Esophagus squamous epithelium (tissue), 5 donors: ENCODE measurements at places on chromosomes 16 and 17. TPM values are rescaled to one million over a fixed set of nuclear protein-coding genes. Genes with fewer than 3 reads are reported as not detected.
A peak's percentile ranks its signal among the peaks of the same experiment; 100 is the strongest.

Gene ZFP3
- total RNA-seq: 1.4 TPM

Gene GDPD3
- total RNA-seq: 41.2 TPM

Gene AATK
- total RNA-seq: not detected

Gene PRAC2
- not detected for total RNA-seq

Gene HASPIN
- 1.5 TPM for total RNA-seq

Gene GJC1
- 1.2 TPM for total RNA-seq

Gene VTN
- total RNA-seq: not detected

Gene KRTAP3-2
- total RNA-seq: not detected

Gene TP53TG3B
- not detected for total RNA-seq

Gene MARCHF10
- not detected for total RNA-seq

Gene CMTM2
- not detected for total RNA-seq

GRCh38 chr16:27595475-27595874 is 45.5 kb downstream of the KATNIP start:
- no peak for DNase-seq
- no peak overlapping the region for H3K4me3 ChIP-seq
- H3K27ac ChIP-seq: no peak overlapping the region
- no peaks in the 10 kb centered on the region for H3K27me3 ChIP-seq
- no peaks in the 10 kb centered on the region for H3K36me3 ChIP-seq
- H3K4me1 ChIP-seq: no peaks in the 10 kb centered on the region

- H3K27ac ChIP-seq: no peak overlapping the region
- H3K27me3 ChIP-seq: no peaks in the 10 kb centered on the region
- H3K36me3 ChIP-seq: no peaks in the 10 kb centered on the region
- H3K4me1 ChIP-seq: no peaks in the 10 kb centered on the region
Observed at GRCh38 chr17:8338753-8339140, 893 bp upstream of the ODF4 start.

GRCh38 chr17:53628011-53628410 is 194.7 kb upstream of the KIF2B start:
- no peak overlapping the region for H3K27ac ChIP-seq
- no peaks in the 10 kb centered on the region for H3K27me3 ChIP-seq
- no peaks in the 10 kb centered on the region for H3K36me3 ChIP-seq
- DNase-seq: no peak
- no peaks in the 10 kb centered on the region for H3K4me1 ChIP-seq

DNA sequence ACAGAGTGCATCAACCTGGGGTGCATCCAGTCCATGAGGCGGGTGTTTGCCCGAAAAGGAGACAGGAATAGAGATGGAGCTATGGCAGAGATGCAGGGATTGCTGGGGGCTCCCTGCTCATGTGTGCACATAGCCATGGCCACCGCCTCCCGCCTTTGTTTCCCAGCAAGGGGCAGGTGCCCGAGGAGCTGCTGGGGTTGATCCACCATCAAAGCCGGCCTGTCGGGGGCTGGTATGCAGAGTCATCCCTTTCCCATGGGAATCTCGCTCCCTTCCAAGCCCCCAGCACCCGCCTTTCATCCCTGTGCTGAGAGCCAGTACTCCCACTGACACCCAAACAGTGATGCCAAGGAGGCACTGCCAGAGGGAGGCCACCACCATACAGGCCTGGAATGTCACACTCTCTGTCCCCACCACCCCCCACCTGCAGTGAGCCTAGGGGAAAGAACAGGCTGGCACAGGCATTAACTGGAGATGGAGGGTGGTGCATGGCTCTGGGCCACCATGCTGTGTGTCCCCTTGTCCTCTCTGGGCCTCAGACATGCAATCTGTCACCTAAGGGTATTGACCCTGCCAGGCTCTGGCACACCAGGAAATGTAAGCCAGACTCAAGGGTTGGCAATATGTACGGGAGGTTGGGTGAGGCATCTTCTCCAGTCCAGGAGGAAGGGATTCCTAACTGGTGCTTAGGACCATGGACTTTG is 65.1 kb downstream of the SREBF1 start:
- no peaks in the 10 kb centered on the region for H3K36me3 ChIP-seq
- peaks cover 73% of the 10 kb centered on the region for H3K4me1 ChIP-seq
- DNase-seq: no peak

- DNase-seq: no peak
- no peaks in the 10 kb centered on the region for H3K27me3 ChIP-seq
- H3K4me3 ChIP-seq: no peak overlapping the region
- H3K4me1 ChIP-seq: peaks cover 39% of the 10 kb centered on the region
Observed at GRCh38 chr16:12340151-12340733, 363.7 kb downstream of the SNX29 start.

- peak overlapping the region; percentile 21 for H3K4me3 ChIP-seq
- no peaks in the 10 kb centered on the region for H3K27me3 ChIP-seq
- no peak for DNase-seq
Observed at GRCh38 chr16:69481901-69482341, 57.5 kb downstream of the CYB5B start.

DNA sequence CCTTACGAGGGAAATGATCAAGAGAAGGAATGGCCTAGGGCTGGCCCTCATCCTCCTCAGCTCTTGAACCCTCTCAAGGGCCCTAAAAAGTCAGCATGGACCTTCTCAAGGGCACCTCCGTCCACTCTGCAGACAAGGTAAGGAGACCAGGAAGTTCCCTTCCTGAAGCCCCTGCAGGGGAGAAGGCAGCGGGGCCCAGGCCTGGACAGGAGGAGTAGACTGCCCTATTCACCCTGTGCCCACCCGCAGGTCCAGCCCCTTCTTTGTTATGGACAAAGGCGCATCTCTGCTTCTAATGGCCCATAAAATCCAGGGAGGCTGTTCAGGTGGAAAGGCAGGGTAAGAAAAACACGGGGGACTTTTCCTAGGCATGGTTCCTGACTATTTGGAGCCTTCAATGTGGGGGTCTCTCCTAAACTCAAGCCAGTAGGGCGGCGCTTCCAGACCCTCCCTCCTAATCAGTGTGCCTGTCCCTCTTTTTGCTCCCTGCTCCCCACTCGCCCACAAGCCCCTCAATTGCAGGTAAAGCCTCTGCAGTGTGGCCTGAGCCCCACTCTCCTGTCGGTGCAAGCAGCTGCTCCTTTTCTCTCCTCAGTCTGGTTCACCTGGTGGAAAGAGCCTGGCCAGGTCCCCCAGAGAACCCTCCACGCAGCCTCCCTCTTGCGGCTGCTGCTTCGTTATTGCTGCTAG is 28.2 kb downstream of the AXIN2 start:
- no peaks in the 10 kb centered on the region for H3K27me3 ChIP-seq
- DNase-seq: no peak
- H3K4me3 ChIP-seq: no peak overlapping the region

GRCh38 chr17:13525876-13526275 is 75.9 kb downstream of the HS3ST3A1 start:
- no peak overlapping the region for H3K27ac ChIP-seq
- no peaks in the 10 kb centered on the region for H3K36me3 ChIP-seq
- H3K4me1 ChIP-seq: no peaks in the 10 kb centered on the region
- no peaks in the 10 kb centered on the region for H3K27me3 ChIP-seq

- H3K27me3 ChIP-seq: no peaks in the 10 kb centered on the region
- H3K4me1 ChIP-seq: no peaks in the 10 kb centered on the region
- no peak overlapping the region for H3K4me3 ChIP-seq
- DNase-seq: no peak
- no peaks in the 10 kb centered on the region for H3K36me3 ChIP-seq
- no peak overlapping the region for H3K27ac ChIP-seq
Observed at GRCh38 chr17:55605705-55606487, 94.6 kb upstream of the SMIM36 start.

GRCh38 chr17:10309003-10309974 is 63.5 kb downstream of the MYH13 start:
- no peaks in the 10 kb centered on the region for H3K36me3 ChIP-seq
- no peak for DNase-seq
- H3K27ac ChIP-seq: no peak overlapping the region
- no peak overlapping the region for H3K4me3 ChIP-seq
- H3K27me3 ChIP-seq: no peaks in the 10 kb centered on the region

DNA sequence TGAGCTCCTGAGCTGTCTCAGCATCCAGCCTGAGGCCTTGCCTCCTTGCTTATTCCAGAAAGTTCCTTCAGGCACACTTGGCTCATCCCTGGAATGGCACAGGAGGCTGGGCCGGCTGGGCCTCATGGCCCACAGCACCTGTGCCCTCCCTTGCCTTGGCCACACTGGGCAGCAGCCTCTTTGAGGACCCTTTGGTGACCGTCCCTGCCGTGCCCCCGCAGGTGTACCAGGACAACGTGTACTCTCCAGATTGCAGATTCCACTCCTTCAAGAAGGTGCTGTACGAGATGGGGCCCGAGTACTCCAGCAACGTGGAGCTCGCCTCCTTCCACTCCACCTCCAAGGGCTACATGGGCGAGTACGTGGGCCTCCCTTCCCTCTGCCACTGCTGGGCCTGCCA is 34.2 kb downstream of the GPT2 start:
- H3K4me3 ChIP-seq: no peak overlapping the region
- DNase-seq: no peak
- H3K27me3 ChIP-seq: no peaks in the 10 kb centered on the region
- no peak overlapping the region for H3K27ac ChIP-seq
- peaks cover 11% of the 10 kb centered on the region for H3K4me1 ChIP-seq

DNA sequence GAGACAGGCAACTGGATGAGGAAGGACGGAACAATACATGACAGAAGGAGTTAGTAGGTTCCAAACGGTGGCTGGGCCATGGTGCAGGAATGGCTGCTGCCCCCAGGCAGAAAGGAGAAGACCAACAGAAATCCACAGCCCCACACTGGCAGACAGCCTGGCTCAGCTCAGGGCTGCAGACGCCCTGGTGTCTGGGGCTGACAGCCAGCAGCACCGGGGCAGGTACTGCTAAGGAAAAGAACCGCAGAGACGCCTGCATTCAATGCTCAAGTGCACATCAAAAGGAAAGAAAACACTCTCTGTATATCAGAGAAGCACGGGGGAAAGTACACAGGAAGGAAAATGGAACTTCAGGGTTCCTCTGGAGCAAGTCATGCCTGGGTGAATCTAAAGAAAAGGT is 53.4 kb downstream of the GAS7 start:
- H3K4me3 ChIP-seq: no peak overlapping the region
- H3K27me3 ChIP-seq: no peaks in the 10 kb centered on the region
- H3K27ac ChIP-seq: no peak overlapping the region
- H3K36me3 ChIP-seq: no peaks in the 10 kb centered on the region
- peaks cover 14% of the 10 kb centered on the region for H3K4me1 ChIP-seq

DNA sequence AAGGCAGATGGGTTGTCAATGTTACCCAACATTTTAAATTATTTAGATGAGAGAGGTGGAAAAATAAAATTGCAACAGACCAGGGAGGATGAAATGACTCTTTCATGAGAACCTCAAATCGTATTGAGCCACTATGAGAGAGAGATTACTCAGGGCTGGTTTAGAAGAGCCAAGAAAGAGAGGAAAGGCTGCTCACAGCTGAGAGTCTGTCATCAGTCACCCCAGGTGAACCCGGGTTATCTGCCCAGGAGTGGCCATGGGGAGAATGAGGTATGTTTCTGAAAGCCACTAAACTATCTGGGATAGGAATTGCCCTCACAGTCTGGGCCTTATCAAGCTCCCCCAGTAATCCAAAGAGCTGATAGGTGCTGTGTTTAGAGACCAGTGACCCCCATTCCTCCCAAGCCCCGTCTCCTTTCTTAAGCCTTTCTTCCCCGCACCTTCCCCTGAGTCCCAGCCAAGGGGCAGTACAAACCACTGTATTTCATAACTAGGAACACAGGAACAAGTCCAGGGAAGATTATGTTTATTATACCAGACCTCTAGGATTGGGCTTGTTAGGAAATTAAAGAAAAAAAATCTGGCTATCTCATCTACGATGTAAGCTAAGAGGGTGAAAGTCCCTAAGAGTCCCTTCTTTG is 158.9 kb upstream of the NOL11 start:
- H3K4me3 ChIP-seq: no peak overlapping the region
- no peaks in the 10 kb centered on the region for H3K36me3 ChIP-seq
- no peaks in the 10 kb centered on the region for H3K4me1 ChIP-seq
- H3K27ac ChIP-seq: no peak overlapping the region
- no peaks in the 10 kb centered on the region for H3K27me3 ChIP-seq
- DNase-seq: no peak

DNA sequence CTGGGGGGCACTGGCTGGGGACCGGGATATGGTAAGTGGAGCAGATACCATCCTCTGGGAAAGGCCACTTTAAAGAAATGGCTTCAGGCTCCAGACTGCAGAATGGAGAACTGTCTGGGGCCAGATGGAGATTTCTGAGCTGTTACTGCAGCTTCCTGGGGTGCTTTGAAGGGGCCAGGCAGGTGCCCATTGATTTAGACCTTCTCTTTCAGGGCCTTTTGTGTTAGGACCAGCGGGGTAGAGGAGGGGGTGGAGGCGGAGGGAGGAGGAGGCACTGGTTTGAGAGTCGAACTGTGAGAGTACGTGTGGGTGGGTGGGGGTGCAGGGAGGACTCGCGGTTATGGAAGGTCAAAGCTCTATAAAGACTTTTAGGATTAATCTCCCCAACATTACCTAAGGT is 11.4 kb downstream of the NECAB2 start:
- H3K4me3 ChIP-seq: no peak overlapping the region
- no peak for DNase-seq
- no peak overlapping the region for H3K27ac ChIP-seq
- no peaks in the 10 kb centered on the region for H3K4me1 ChIP-seq

- peak overlapping the region; percentile 84 for H3K4me3 ChIP-seq
- peaks cover 16% of the 10 kb centered on the region for H3K4me1 ChIP-seq
- no peaks in the 10 kb centered on the region for H3K27me3 ChIP-seq
- no peaks in the 10 kb centered on the region for H3K36me3 ChIP-seq
- peak overlapping the region; percentile 88 for H3K27ac ChIP-seq
- DNase-seq: peak; percentile 31
Observed at GRCh38 chr17:980406-981291, 1.1 kb upstream of the NXN start.

- H3K27me3 ChIP-seq: no peaks in the 10 kb centered on the region
- no peaks in the 10 kb centered on the region for H3K4me1 ChIP-seq
- H3K4me3 ChIP-seq: no peak overlapping the region
- no peak for DNase-seq
Observed at GRCh38 chr16:8251298-8251697, 339.0 kb downstream of the TMEM114 start.

DNA sequence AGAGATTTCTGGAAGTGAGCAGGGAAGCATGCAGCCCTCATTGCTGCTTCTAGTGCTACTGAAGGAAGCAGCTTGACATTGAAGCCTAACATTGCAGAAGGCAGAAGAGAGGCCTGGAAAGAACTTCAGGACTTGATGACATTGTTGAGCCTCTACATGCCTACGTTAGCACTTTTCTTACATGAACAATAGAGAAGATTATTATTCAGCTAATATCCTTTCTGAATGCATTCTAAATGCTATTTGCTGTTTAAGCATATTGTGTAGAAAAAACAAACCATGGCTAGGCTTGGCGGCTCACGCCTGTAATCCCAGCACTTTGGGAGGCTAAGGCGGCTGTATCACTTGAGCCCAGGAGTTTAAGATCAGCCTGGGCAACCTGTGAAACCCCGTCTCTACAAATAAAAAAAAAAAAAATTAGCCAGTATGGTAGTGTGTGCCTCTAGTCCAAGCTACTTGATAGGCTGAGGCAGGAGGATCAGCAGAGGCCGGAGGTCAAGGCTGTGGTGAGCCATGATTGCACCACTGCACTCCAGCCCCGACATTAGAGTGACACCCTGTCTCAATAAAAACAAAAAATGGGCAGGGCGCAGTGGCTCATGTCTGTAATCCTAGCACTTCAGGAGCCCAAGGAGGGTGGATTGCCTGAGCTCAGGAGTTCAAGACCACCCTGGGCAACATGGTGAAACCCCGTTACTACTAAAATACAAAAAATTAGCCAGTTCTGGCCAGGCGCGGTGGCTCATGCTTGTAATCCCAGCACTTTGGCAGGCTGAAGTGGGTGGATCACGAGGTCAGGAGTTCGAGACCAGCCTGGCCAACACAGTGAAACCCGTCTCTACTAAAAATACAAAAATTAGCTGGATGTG is 2.2 kb upstream of the AURKB start:
- no peaks in the 10 kb centered on the region for H3K27me3 ChIP-seq
- no peak for DNase-seq
- peaks cover 49% of the 10 kb centered on the region for H3K4me1 ChIP-seq

GRCh38 chr17:79902146-79902791 is 63.0 kb upstream of the CBX4 start:
- H3K4me1 ChIP-seq: no peaks in the 10 kb centered on the region
- H3K27ac ChIP-seq: no peak overlapping the region
- no peak for DNase-seq
- H3K4me3 ChIP-seq: no peak overlapping the region
